DMS53 (cell line): ENCODE measurements at places on chromosomes 4 and X.
A peak's percentile ranks its signal among the peaks of the same experiment; 100 is the strongest.

DNA sequence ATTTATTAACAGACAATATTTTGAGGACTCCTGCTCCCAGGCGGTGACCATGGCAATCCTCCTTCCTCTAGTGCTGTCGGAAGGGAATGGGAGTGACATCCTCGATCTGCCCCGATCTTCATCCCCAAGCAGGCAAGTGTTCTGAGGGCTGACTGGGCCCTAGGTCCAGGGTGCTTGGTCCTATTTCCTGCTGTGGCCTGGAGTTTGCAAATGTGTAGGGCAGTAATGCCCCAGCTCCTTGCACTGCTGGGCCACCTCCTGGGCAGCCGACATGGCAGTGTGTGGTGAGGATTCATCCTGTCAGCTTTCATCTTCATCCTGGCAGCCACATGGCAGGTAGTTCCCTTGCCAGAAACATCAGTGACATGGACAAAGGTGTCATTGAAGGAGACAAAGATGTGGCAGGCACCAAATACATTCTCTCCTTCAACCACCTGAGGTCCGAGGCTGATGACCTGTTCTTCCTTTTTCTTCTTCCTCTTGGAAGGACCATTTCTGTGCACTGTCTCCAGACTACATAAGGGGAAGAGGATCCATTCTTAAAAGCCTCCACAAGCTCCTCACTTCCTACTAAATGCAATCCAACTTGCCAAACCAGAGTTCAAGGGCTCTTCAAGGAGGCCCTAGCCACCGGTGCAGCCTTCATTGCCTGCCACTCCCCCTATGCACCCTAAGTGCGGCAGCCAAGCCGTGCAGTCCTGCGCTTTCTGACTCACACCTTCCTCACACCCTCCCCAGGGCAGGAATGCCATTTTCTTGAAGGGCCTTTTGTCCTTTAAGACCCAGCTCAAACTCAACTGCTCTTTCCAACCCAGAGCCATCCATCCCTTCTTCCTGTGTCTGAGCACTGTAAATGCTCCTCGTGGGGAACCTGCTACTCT is 65.7 kb downstream of the TMEM154 start:
- DNase-seq: peak; percentile 12

GRCh38 chr4:127055357-127055756 is 577.4 kb upstream of the INTU start:
- DNase-seq: no peak

- DNase-seq: no peak
These were observed 72.6 kb downstream of the CHIC2 start for GRCh38 chr4:53991821-53992220.

DNA sequence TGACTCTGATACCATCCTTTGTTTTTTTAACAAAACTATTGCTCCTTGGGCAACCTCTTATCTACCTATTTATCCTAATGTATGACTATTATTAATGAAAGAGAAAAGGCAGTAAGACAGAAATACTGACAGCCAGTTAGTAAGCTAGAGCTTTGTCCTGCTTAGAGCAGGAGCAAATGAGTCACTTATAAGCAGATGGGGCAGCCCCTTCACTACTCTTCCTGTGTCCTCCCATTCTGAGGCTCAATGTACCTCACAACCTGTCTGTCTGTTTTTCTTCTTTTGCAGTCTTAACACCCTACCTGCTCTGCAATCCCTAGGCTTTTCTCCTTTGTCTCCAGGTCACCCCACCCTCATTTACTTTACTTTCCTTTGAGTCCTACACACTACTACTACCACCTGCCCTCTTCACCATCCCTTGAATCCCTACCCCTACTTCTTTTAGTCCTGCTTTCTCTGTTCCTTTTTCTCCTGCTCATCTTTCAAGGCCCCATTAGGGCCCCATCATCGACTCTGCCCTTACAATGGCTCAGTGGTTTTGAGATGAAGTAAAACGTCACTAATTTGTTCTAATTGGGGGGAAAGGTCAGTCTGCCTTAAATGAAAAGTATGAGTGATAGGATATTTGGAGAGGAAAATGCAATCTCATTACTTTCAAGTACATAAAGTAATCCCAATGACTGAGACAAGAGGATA is 294.3 kb downstream of the GUCY2F start:
- peak; percentile 3 for DNase-seq

- no peak for DNase-seq
These were observed 153.9 kb downstream of the ZNF518B start for GRCh38 chr4:10303291-10303690.

GRCh38 chr4:57220172-57220571 is 110.0 kb upstream of the IGFBP7 start:
- DNase-seq: no peak

GRCh38 chr4:80104927-80105326 is 31.9 kb upstream of the ANTXR2 start:
- no peak for DNase-seq

DNA sequence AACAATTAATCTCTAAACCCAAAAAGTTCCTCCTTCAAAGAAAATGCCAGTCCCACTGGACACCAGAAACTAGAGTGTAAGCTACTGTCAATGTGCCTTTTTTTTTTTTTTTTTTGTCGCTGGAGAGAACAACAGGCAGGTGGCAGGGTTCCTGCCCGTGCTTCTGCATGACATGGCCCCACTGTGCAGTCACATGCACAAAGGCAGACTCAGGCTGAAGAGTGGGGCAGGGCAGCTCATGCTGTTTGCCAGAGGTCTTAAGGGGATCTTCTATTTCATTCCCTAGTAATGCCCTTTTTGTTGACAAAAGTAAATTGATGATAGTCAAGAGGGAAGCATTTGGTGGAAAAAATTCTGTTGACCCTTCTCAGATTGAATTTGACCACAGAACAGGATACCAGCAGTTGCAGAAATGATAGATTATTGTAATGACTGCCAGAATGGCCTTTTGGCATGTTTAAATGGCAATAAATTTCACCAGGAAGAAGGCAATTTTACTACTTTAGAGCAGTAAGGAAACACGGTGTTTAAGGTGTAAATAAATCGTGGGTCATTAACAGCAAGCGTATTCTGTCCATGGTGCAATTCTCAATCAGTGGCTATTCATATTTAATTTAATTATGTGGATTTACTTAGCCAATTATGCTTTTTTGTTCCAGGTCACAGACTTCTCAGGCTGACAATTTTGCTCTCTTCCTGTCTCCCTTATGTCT is 80.9 kb downstream of the NKX6-1 start:
- DNase-seq: peak; percentile 88

GRCh38 chr4:106979476-106979875 is 56.6 kb downstream of the DKK2 start:
- no peak for DNase-seq

DNA sequence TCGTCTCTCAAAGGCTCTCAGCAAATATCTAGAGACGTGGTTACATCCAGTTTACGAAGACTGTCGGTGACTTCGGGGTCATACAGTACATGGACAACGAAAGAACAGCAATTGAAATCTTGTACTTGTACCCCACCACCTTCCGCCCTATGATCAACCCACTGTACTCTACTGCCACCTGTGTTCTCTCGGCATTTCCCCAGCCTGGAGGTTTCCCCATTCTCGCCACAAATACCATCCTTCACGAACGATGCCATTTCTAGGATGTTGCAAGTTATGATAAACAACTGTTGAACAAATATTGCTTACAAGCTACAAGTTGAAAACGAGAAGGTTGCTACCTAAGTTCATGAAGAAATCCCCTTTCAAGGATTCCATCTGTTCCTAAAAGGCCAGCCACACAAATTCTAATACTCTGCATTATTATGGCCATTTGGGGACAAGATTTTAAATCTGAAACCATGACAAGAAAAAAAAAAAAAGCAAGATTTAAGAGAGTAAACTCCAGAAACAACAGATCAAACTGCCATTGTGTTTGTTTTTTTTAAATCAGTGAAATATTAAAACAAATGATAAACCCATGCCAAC is 1.6 kb downstream of the APBB2 start:
- peak; percentile 50 for DNase-seq

- no peak for DNase-seq
These were observed 206.3 kb upstream of the TBL1X start for GRCh38 chrX:9258421-9259104.

GRCh38 chrX:68186552-68187262 is 246.6 kb downstream of the OPHN1 start:
- DNase-seq: peak; percentile 9

DNA sequence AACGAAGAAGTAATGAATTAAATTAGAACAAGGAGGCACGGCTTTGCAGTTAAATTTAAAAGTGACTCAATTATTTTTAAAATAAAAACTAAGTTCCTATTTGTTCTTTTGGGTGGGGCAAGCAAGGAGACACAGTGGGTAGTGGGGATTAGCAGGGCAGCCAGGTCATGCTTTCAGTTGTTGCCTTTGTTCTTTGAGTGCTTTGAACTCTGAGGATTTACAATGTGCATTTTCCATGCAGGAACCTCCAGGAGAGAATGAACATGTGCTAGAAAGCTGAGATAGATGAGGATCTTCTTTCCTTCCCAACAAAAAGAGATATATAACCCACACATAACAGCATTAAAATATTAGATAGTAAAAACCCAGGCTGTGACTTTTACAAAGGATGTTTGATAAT is 420.4 kb upstream of the CTSO start:
- peak; percentile 2 for DNase-seq

GRCh38 chrX:39149761-39150160 is 348.5 kb downstream of the MID1IP1 start:
- peak; percentile 75 for DNase-seq

DNA sequence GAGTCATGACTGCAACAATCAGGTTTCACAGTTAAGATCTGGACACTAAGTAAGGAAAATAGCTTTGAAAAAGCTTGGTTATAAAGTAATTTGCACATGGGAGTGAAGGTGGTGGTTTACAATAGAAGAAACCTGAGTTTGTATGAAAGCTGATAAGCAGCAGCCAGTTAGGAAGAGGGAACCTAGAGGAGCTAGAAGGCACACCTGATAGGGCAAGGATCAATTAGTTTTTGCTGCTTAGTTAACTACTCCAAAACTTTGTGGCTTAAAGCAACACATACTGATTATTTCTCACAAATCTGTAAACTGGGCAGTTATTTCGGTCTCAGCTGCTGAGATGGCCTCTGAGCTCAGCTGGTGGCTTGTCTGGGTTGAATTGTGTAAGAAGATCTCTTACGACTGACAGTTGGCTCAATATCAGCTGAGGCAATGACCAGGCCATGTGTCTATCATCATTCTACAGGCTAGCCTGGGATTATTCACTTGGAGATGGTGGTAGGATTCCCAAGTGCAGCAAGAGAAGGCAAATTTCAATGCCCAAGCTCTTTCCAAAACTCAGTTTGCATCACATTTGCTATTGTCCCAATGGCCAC is 255.0 kb upstream of the PITX2 start:
- no peak for DNase-seq

- no peak for DNase-seq
These were observed 57.8 kb downstream of the AFM start for GRCh38 chr4:73539386-73539785.

DNA sequence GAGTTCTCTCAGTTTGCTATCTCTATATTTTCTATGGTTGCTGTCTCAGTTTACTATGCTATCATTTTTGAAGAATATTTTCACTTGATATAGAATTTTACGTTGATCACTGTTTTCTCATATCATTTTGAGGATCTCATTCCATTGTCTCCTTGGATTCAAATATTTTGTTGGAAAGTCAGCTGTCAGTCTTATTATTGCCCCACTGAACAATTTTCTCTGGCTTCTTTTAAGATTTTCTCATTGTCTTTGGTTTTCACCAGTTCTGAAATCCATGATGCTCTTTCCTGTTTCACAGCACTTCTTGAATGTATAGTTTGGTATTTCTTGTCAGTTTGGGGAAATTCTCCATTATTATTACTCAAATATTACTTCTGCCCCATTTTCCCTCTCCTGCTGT is 81.1 kb downstream of the ENPP6 start:
- no peak for DNase-seq

- DNase-seq: peak; percentile 24
These were observed 140.7 kb downstream of the RPS6KA6 start for GRCh38 chrX:84047339-84047738.

GRCh38 chrX:34915463-34916225 is 27.0 kb upstream of the FAM47B start:
- DNase-seq: peak; percentile 72

GRCh38 chrX:108199691-108200090 is 108.1 kb downstream of the ATG4A start:
- DNase-seq: peak; percentile 74

- no peak for DNase-seq
These were observed 4.4 kb upstream of the HAND2 start for GRCh38 chr4:173534434-173534833.

GRCh38 chr4:113106108-113106507 is 56.7 kb downstream of the ANK2 start:
- DNase-seq: peak; percentile 62

DNA sequence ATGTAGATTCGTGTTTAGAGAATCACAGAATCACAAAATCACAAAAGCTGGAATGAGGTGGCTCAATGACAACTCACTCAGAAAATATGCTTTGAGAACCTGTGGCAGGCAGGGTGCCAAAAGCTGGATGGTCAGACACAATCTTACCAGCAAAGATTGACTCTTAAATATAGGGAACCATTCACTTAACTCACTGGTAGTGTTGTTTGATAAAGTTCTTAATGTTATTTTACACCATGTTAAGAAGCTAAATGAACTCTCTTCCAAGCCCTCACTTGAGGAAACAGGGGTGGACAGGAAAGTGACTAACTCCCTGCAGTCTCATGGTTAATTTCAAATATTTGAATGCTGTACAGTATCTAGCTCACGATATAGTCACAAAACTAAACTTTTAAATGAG is 5.7 kb upstream of the SCOC start:
- no peak for DNase-seq

GRCh38 chr4:10085386-10085785 is 31.2 kb downstream of the WDR1 start:
- DNase-seq: no peak

- DNase-seq: no peak
These were observed 292.1 kb downstream of the STIM2 start for GRCh38 chr4:27152703-27153102.

- DNase-seq: no peak
These were observed 1066.0 kb upstream of the ADGRL3 start for GRCh38 chr4:60134099-60134498.

DNA sequence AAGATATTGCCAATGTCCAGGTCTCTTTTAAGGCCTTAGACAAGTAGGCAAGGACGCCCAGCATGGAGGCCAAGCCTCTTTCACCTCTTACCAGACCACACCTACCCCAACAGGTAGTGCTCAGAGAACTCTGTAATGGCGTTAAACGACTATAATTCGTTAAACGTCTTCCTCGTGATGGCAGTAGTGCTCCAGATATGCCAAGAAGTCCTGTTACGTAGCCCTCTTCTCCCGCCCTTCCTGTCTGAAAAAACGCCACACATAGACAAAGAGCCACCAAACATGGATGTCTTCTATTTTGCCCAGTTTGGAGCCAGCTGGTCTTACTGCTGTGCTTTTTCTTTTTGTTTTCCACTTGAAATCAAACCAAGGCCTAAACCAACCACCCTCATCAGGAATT is 190.7 kb downstream of the OR13H1 start:
- no peak for DNase-seq
